Activated CD8-positive, alpha-beta memory T cell treated with anti-CD3 and anti-CD28 coated beads for 24 hours (primary cell): ENCODE measurements at places on chromosomes 7 and 10.

GRCh38 chr10:1643161-1643907, 94.0 kb downstream of the ADARB2 start:
- DNase-seq = no peak

- DNase-seq = peak; percentile 54
These were observed 85.1 kb downstream of the CARD11 start for GRCh38 chr7:2958416-2959102.

DNA sequence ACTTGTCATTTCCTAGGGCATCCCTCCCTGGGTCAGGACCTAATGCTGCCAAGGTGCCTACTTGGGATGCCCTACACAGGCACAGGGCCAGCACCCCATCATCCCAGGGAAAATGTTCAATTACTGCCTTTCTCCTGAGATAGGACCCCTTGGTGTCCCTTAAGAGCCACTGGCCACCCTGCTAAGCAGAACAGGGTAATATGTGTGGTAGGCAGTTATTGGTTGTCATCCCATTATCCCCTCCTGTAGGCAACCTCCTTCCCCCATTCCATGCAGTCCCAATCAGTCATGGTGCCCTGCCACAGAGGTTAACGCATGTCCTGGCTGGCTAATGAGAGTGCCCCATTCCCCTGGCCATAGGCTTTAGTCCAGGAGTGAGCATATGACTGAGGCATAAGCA, 53.2 kb downstream of the PRLHR start:
- DNase-seq = no peak

DNA sequence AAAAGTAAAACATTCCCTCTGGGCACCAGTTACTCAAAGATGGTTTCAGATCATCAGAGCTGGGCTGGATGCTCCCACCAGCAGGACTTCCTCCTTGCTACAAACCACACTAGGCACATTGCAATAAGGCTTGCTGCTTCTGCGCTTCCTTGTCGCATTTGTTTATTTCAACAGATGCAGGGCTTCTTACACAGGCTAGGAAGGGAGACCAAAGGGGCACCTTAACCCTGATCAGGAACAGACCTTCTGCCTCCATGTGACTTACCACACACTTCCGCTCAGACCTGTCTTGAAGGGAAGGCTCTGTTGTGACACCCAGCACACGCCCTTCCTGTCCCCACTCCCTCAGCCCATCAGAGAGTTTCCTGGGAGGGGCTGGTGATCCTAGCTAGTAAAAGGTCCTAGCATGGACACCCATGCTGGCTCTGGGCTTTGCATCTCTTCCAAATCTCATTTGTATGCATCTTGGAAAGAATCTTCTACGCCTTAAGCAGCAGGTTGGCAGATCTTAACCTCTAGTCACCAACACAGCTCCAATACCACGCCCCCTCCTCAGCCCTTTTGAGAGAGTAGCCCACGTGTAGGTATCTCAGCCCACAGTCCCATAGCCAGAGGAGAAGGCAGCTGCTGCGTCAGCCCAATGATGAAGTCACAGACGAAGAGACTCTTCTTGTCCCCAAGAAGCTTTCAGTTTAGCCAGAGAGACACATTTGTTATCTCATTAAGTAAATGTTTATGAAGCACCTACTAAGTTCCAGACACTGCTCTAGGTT, 47.1 kb upstream of the SVIL start:
- DNase-seq = peak; percentile 74

GRCh38 chr7:1925973-1926907, 256.2 kb downstream of the ELFN1 start:
- DNase-seq = no peak

- DNase-seq = no peak
These were observed 162.3 kb downstream of the SEM1 start for GRCh38 chr7:96547371-96547811.

DNA sequence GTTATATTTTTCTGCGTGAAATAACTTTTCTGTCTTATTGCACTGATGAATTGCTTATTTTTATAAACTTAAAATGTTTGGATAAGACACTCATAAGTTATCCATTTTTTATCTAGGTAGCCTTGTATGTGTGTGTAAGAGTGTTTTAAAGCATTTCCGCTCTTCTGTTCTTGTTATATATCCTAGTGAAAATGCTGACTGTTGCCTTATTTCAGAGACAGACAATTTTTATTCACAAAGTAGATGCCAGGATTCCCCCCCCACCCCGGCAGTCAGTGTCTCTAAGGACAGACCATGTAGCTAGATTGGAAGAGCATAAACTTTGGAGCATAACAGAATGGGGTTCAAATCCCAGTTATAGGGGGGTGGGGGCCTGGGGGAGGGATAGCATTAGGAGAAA, 1.6 kb downstream of the SMC3 start:
- DNase-seq = no peak
